ENCODE measurements at places on chromosomes 3 and 15.

GRCh38 chr3:99747915-99748314 lies 69.7 kb upstream of the CMSS1 start:
- no peak for DNase-seq

- DNase-seq: no peak
Observed at GRCh38 chr3:77038468-77038929, 1.4 kb upstream of the ROBO2 start.

DNA sequence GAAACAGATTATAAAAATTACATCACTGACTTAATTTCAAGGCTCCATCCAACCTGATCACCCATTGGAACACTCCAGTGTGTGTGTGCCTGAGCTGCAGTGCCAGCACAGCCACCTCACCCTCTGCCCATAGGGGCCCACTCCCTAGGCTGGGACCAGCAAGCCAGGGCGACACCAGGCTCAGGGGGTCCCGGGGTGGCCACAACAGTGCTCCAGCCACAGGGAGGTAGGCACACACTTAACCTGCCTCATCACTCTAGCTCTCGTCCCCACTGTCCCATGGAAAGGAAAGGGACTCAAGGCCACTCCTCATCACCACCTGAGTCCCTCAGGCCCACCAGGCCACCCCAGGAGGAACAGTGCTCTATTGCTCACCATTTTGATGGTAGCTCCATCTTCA lies 24.9 kb downstream of the ZXDC start:
- DNase-seq: no peak

DNA sequence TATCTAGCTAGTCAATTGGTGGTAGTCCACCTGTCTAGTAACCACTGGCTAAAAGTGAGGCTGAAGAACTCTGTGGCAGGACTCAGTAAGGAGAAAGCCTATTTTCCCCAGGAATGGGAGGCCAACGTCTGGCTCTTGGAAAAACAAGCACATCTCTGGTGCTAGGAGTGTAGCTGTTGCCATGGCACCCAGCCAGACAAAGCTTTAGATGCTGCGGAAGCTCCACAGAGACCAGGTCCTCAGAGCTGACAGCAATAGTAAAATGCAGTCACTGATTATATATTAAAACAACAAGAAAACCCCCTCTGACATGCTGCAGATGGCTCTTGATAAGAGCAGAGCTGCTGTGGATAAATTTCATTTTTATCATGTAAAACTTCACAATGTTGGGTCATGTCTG lies 124.9 kb upstream of the STRIT1 start:
- no peak for DNase-seq

- DNase-seq: no peak
Observed at GRCh38 chr3:188900421-188900951, 271.3 kb upstream of the TPRG1 start.

GRCh38 chr3:191237047-191237882 lies 38.2 kb downstream of the OSTN start:
- DNase-seq: no peak

DNA sequence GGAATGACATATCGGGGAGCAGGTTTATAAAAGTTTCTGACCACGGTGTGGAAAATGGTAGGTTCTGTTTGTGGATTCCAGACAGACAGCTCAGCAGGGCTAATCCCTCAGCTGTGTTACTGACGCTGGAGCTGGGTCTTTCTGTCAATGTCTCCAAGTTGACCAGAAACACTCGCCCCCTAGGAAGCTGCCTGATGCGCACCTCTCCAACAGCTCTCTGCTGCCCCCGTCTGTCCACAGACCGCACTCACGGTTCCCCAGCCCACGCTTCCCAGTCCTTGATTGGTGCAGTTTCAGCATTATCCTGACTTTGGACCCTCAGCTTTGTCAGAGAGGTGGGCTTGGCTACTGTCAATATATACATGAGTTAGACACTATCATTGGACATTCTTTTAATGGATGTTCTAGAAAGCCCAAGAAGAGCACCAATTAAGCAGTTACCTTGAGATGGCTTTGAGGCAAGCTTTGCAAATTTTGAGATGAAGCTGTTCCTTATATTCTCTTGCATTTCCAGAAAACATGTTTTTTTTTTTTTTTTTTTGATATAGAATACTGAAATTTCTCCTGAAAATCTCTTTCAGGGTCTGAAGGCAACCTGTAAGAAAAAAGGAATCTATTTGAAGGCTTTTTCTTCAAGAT lies 98.9 kb upstream of the TBC1D5 start:
- DNase-seq: peak; percentile 49

GRCh38 chr3:127768346-127769008 lies 53.8 kb downstream of the MGLL start:
- DNase-seq: no peak

DNA sequence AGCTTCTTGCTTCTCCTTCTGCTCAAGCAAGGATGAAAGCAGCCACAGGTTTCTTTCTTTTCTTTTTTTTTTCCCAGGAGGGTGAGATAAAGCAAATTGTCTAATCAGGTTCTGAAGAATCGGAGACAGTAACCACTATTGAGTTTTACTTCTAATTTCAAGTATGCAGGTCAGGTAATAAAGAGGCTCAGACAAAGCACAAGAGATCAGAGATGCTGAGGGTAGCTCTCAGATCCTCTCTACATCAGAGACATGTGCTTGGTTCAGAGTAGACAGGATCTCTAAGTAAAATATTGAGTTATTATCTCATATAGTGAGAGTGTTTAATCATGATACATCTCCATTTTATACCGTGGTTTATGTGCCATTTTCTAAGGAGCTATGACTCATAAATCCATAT lies 168.5 kb downstream of the NFKBIZ start:
- no peak for DNase-seq

Measured in stimulated activated CD8-positive, alpha-beta memory T cell treated with anti-CD3 and anti-CD28 coated beads, Interleukin-7, amount 100 ng/mL, for 1 hour (primary cell).